ENCODE measurements at places on chromosomes 4 and X.
A peak's percentile ranks its signal among the peaks of the same experiment; 100 is the strongest.

DNA sequence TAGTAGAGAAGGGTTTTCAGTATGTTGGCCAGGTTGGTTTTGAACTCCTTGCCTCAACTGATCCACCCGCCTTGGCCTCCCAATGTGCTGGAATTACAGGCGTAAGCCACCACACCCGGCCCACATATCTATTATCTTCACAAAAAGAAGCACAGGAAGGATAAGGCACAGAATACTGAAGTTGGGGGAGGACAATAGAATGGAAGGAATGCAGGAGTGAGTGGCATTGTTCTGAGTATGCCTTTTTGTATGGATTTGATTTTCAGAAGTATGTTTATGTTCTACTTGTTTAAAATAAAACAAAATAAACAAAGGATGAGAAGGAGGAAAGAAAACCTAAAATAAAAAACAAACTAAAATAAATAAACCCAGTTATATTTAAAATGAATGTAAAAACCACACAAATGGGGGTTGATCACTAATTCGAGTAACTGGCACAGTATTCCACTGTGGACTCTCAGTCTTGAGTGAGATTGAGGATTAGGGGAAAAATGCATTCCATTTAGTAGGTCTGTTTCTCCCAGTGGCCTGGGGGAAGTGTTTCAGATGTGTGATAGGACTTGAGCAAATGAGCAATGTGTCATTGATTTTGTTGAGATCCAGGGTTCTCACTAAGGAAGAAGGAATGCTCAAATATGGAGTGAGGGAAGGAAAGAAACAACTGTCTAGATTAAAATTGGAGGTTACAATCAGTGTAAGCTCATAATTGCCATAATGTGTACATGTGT, 109.0 kb upstream of the C1QTNF7 start:
- no peak for DNase-seq

GRCh38 chrX:113274791-113275190, 434.2 kb upstream of the AMOT start:
- no peak for DNase-seq

GRCh38 chr4:104743215-104743653, 248.5 kb upstream of the CXXC4 start:
- DNase-seq, result no peak

- DNase-seq, result no peak
Measured at GRCh38 chr4:74267998-74268606, 40.2 kb upstream of the EPGN start.

GRCh38 chrX:100719139-100719538, 12.8 kb downstream of the SYTL4 start:
- no peak for DNase-seq

- DNase-seq, result no peak
Measured at GRCh38 chr4:186780291-186781031, 56.8 kb upstream of the FAT1 start.

- no peak for DNase-seq
Measured at GRCh38 chr4:162347842-162348213, 184.0 kb upstream of the FSTL5 start.

DNA sequence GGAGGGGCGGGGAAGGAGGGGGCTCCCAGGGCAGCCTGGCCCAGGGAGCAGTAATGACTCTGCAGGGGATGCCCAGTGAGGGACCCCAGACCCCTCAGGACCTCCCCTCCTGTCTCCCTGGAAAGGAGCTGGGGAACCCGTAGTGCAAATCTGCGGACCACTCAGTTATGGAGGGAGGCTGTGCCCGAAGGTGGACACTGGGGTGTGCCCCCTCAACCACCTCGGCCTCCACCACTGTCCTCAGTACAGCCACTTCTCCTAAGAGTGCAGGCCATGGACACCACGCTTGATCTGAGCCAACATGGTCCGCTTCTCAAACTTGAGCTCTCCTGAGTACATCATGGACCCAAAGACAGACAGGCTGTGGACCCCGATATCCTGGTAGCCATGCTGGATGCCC, 378.2 kb upstream of the MAOA start:
- no peak for DNase-seq

GRCh38 chr4:145566768-145567167, 52.4 kb upstream of the MMAA start:
- DNase-seq, result no peak

GRCh38 chr4:56680266-56680665, 830 bp downstream of the HOPX start:
- DNase-seq, result no peak

- no peak for DNase-seq
Measured at GRCh38 chrX:95058815-95059214, 1384.8 kb downstream of the FAM133A start.

DNA sequence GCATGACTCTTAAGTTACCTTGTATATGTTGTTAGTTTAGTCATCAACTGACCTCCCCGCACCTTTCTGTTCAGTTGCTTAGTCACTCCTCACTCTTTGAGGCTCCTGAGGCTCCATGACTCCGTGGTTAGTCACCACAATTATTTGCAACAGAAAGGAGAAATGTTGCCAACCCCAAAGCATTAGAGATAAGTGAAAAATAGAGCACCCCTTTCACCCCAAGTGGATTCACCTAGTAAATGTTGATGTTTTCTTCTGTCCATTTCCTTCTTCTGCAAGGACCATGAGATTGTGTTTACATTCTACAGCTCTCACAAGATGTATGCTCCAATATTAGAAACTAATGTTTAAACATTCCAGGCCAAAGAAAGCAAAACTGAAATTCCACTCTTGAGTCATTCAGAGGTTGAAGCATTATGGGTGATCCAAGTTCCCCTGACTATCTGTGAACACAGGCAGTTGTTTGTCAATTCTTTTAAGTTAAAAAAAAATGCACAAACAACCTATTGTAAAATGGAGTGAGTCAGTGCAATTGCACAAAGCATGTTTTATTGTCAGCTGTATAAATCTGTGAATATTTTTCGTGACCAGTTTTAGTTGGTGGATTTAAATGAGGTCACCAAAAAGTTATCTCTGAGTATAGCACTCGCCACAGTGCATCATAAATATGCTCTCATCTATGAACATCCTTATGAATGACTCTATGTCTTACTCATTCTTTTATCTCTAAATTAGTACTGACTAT, 552.4 kb upstream of the MAGEB2 start:
- no peak for DNase-seq

- DNase-seq, result no peak
Measured at GRCh38 chr4:96646146-96646545, 806.3 kb downstream of the PDHA2 start.

DNA sequence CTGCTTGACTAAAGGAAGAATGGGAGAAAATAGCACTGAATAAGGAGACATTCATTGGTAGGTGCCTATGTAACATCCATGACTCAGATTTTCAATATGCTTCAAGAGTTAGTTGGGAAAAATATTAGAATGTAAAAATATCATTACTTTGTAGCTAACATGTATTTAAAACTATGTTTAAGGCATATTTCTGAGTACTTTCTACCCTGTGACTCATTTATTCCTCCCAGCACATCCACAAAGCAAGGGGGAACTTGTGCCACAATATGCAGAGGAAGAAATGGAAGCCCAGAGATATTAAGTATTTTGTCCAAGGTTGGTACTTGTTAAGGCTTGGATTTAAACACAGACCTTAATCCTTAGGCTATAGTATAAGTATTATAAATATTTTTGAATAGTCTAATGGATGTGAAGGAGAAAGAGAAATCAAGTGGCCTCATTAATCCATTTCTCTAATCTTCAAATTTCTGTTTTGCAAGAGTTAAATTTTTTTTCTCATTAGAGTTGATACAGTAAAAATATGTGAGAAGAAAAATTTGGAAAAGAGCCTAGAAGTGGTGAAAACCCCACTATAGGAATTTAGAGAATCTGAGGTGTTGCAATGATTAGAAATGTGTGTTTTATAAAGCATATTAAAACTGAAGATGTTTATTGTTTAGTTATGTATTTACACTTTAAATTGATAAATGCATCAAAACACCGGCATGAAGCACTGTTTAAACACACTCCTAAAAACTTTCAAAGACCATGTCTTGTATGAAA, 149.3 kb upstream of the GYPA start:
- DNase-seq, result no peak

DNA sequence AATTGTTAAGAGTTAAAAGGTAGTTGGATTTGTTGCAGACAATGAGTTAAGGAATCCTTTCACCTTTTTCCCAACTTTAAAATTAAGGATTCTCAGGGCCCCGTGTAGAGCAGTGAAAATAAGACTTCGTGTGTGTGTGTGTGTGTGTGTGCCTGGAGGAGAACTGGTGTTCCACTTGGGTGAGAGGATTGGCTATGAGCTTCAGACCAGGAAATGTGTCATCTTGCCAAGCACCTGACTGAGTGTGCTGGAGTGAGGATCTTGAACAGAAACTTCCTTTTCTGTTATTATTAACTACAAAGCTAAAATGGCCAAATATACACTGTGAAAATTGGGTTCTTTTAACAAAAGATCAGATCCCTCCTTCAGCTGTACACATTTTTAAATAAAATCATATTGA, 113.1 kb upstream of the VCX2 start:
- DNase-seq, result no peak

DNA sequence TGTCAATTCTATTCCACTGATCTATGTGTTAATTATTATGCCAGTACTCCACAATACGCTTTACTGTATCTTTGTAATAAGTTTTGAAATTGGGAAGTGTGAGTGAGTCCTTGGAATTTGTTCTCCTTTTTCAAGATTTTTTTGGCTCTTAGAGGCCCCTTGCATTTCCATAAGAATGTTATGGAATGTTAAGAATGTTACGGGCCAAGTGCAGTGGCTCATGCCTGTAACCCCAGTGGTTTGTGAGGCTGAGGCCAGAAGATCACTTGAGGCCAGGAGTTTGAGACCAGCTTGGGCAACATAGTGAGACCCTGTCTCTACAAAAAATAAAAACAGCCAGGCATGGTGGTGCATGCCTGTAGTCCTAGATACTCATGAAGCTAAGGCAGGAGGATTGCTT, 167.6 kb upstream of the CXorf66 start:
- DNase-seq, result no peak

GRCh38 chrX:129779747-129780146, at the start of gene SASH3:
Gene SASH3 (plus strand): TSS chrX:129779949. CDS start chrX:129780098, 149 bp downstream.
- DNase-seq, result peak; percentile 71

GRCh38 chrX:3443184-3443583, 96.7 kb upstream of the MXRA5 start:
- DNase-seq, result no peak

- DNase-seq, result no peak
Measured at GRCh38 chr4:176383273-176384077, 63.7 kb downstream of the SPCS3 start.

- DNase-seq, result no peak
Measured at GRCh38 chr4:14615671-14616070, 386.6 kb upstream of the CPEB2 start.

- no peak for DNase-seq
Measured at GRCh38 chr4:177573507-177573906, 131.3 kb upstream of the AGA start.

DNA sequence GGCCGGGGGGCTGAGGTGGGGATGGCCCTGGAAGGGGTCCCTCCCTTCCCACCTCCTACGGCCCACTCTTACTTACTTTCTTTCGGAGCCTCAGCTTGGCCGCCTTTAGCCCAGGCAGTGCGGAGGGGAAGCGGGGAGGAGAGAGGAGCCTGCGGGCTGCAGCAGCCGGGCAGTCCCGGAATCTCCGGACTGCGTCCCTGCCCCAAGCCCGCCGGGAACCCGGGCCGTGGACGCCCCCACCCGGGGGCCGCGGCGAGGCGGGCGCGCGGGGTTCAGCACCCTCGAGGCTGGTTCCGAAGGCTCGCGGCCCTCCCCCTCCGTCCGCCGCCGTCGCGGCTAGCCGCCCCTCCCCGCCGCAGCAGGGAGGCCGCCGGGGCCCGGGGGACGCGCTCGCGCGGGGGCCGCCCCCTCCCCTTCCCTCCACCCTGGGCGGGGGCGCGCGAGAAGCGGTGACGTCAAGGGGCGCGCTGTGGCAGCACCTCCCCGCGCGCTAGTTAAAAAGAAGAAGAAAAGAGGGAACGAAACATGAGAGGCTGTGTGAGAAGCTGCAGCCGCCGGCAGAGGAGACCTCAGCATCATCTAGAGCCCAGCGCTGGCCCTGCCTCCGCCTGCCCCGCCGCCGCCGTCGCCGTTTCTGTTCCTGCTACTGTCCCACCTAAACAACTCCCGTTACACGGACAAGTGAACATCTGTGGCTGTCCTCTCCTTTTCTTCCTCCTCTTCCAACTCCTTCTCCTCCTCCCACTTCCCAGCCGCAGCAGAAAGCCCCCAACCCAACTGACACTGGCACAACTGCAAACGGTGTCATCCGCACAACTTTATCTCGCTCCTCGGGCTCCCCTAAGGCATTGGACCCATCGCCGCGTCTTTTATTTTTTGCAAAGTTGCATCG, at the start of gene HHIP:
Gene HHIP, plus strand, starts transcription at position 526 of the 892 bp plus-strand sequence. CDS start 520 bp downstream, outside the sequence.
- peak; percentile 17 for DNase-seq

DNA sequence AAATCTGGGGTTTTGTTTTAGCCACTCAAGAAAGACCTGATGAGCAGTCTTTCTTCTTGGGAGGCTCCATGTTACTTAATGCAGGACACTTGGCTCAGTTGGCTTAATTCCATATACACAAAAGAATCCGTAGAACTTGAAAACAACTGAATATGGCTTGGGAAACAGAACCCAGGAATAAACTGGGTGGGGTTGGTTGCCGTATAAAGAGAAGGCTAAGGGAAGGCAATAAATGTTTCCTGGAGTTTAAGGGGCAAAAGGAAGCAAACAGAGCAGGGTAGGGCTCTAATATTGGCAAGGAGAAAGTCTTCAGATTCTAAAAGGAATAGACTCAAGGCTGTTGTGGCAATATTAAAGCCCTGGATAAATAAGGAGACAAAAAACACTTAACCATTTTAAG, 8.4 kb downstream of the TNMD start:
- no peak for DNase-seq

DNA sequence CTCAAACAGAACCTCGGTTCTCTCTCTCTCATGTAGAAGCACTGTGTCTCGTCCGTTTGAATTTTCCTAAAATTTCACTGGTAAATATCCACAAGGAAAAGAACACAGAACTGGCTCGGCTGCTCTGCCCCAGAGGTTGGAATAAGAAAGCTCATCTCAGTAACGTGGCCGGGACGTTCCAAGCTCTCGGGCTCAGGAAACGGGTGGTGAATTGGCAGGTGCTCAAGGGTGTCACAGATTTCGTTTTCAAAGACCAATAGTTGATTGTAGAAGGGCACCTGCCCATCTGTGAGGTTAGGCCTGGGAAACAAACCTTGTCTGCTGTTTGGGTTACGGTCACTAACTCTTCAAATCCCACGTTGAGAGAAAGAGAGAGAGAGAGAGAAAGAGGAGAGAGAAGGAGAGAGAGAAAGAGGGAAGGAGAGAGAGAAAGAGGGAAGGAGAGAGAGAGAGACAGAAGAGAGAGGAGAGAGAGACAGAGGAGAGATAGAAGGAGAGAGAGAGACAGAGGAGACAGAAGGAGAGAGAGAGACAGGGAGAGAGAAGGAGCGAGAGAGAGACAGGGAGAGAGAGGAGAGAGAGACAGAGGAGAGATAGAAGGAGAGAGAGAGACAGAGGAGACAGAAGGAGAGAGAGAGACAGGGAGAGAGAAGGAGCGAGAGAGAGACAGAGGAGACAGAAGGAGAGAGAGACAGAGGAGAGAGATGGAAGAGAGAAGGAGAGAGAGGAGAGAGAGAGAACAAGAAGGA, 106.6 kb downstream of the CRLF2 start:
- no peak for DNase-seq

Measured in activated gamma-delta T cell treated with Interleukin-2 at 50 U/mL for 16 hours (primary cell).